ENCODE measurements at places on chromosomes 13 and 19.

GRCh38 chr13:39676315-39676876 is 20.9 kb downstream of the COG6 start:
- no peak for DNase-seq

- no peak for DNase-seq
Observed at GRCh38 chr19:33613620-33614000, 8.1 kb upstream of the CHST8 start.

- no peak for DNase-seq
Observed at GRCh38 chr19:18660051-18660910, 23.2 kb upstream of the CRTC1 start.

GRCh38 chr19:42176649-42176989 is 40.9 kb downstream of the DEDD2 start:
- DNase-seq, result no peak

- no peak for DNase-seq
Observed at GRCh38 chr19:47493378-47494210, 9.6 kb upstream of the KPTN start.

DNA sequence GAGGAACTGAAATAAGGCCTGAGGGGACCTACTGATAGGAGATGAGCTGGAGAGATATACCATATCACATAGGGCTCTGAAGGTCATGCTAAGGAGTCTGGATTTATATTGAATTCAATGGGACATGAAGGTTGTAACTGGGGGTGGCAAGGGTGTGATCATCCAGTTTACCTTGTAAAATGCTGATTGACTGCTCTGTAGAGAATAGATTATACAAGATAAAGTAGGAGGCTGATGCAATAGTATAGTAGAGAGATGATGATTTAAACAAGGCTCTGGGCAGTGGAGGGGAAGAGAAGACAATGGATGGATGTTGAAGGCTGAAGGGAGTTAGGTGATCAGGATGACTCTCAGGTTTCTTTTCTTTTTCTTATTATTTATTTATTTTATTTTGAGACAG is 18.0 kb upstream of the PAN3 start:
- DNase-seq, result no peak
